Activated naive CD8-positive, alpha-beta T cell treated with anti-CD3 and anti-CD28 coated beads, Interleukin-2, amount 10 ng/mL, durations not matched to agents 7 days and 5 days (primary cell): ENCODE measurements at places on chromosomes 11 and 22. TPM values are rescaled to one million over a fixed set of nuclear protein-coding genes. Genes with fewer than 3 reads are reported as not detected.

The APOBEC3F gene
- total RNA-seq: 41.4 TPM

The PNPLA3 gene
- 0.45 TPM for total RNA-seq

The MAFF gene
- 12.8 TPM for total RNA-seq

The INS gene
- total RNA-seq: not detected

The TYR gene
- not detected for total RNA-seq

The IGSF9B gene
- total RNA-seq: 99.7 TPM

The MS4A14 gene
- total RNA-seq: not detected

The BANF1 gene
- total RNA-seq: 183 TPM

The TSPAN18 gene
- 4.9 TPM for total RNA-seq

The PATE2 gene
- total RNA-seq: not detected

The GGT1 gene
- 25.7 TPM for total RNA-seq

The LARGE2 gene
- total RNA-seq: 2.5 TPM
